Esophagus squamous epithelium (tissue), 5 donors: ENCODE measurements at places on chromosomes 6 and 20. TPM values are rescaled to one million over a fixed set of nuclear protein-coding genes. Genes with fewer than 3 reads are reported as not detected.

The MGME1 gene
- 11.4 TPM for total RNA-seq

The NKX2-4 gene
- not detected for total RNA-seq

The TRAM2 gene
- total RNA-seq = 6.8 TPM

The CLDN20 gene
- total RNA-seq = not detected

The SCRT2 gene
- total RNA-seq = not detected

The HLA-DQA2 gene
- 0.91 TPM for total RNA-seq

The PLCB1 gene
- 4.8 TPM for total RNA-seq

The DPM1 gene
- total RNA-seq = 56.5 TPM

The BEND6 gene
- 2.4 TPM for total RNA-seq

The LRRN4 gene
- total RNA-seq = not detected

The TAF11 gene
- 21.2 TPM for total RNA-seq

The RSPO4 gene
- total RNA-seq = not detected

The OTOR gene
- not detected for total RNA-seq

The FGD2 gene
- total RNA-seq = 13.4 TPM

The TNFRSF6B gene
- 2.5 TPM for total RNA-seq

The CRISP3 gene
- 6.1 TPM for total RNA-seq

The GCNT2 gene
- 17.2 TPM for total RNA-seq

The ASIP gene
- total RNA-seq = not detected

The VTA1 gene
- total RNA-seq = 49.2 TPM

The POU5F1 gene
- 5.5 TPM for total RNA-seq

The ADAM33 gene
- total RNA-seq = 3.4 TPM

The MAS1 gene
- total RNA-seq = not detected

The PTK7 gene
- 31.8 TPM for total RNA-seq

The SIGLEC1 gene
- total RNA-seq = 0.53 TPM

The BMP7 gene
- total RNA-seq = 59.8 TPM
